MG63 (cell line): ENCODE measurements at places on chromosomes 1 and 21. TPM values are rescaled to one million over a fixed set of nuclear protein-coding genes. Genes with fewer than 3 reads are reported as not detected.
A peak's percentile ranks its signal among the peaks of the same experiment; 100 is the strongest.

The CRB1 gene
- total RNA-seq: 0.36 TPM in 1 of 2 replicates, not detected in the other

The CELA2A gene
- not detected in 2 replicates for total RNA-seq

The PGD gene
- total RNA-seq: 146 and 182 TPM in 2 replicates

The TCEA3 gene
- not detected in 2 replicates for total RNA-seq

The JMJD4 gene
- total RNA-seq: 40.2 and 63.4 TPM in 2 replicates

The CEPT1 gene
- total RNA-seq: 37.0 and 55.6 TPM in 2 replicates

The OLFML2B gene
- 0.20 TPM in 1 of 2 replicates, not detected in the other for total RNA-seq

The FAM167B gene
- 0.30 TPM in 1 of 2 replicates, not detected in the other for total RNA-seq

The CD101 gene
- 0.35 and 0.63 TPM in 2 replicates for total RNA-seq

The MAP10 gene
- total RNA-seq: 1.9 and 3.2 TPM in 2 replicates

The SPATA45 gene
- total RNA-seq: not detected in 2 replicates

The TRIM33 gene
- 16.9 and 43.4 TPM in 2 replicates for total RNA-seq

The FTCD gene
- not detected in 2 replicates for total RNA-seq

The SPRR2B gene
- total RNA-seq: not detected in 2 replicates

- DNase-seq: no peak
Observed at GRCh38 chr1:26739329-26739914, 43.6 kb downstream of the ARID1A start.

DNA sequence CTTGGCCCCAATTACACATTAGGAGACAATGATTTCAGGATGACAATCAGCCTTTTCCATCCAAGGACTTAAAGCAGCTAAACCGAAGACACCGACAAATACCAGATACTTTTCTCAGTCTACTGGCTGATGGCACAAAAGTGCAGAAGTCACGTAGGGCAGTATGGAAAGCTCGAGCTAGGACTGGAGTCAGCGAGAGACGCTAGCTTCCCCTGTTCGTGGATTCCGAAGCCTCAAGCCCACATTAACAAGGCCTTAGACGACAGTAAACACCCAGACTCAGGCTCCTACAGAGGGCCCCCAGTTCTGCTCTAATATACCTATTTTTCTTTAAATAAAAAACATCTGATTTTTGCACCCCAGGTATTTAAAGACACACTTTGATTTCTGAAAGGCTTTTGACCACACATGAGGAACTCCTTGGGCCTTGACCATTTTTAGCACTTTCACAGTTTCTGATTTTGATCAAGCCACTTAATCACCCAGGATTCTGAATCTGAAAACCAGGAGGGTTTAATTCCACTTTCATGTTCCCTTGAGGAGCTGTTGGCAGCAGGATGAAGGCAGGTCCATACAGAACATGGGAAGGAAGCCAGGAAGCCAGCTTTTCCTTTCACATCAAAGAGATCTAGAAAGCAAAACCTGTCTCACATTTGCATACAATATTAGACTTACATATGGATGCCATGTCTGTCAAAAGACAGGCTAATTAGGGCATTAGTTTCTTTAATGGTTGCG, 204.1 kb downstream of the GABPA start:
- no peak for DNase-seq

GRCh38 chr1:85806236-85806965, 98.2 kb upstream of the ZNHIT6 start:
- no peak for DNase-seq

- peak; percentile 86 for DNase-seq
Observed at GRCh38 chr21:32819694-32820093, 48.1 kb upstream of the PAXBP1 start.

DNA sequence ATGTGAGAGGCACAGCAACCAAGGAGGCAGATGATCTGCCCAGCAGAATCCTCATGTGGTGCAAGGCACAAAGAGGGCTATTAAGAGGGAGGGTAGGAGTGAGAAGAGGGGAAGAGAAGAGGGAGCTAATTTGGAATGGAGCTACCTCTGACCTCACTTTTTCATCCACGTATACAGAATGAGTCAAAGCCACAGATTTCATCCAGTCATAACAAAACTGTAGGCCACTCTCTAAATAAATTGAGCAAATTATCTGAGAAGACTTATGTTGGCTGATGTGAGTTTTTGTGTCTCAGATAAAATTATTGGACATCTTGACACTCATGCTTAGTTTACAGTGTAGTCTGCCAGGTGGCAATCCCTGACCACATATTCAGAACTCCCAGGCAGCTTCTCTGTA, 325.6 kb downstream of the TTLL7 start:
- DNase-seq: peak; percentile 50

- DNase-seq: no peak
Observed at GRCh38 chr1:199545780-199546179, 481.7 kb upstream of the NR5A2 start.

- no peak for DNase-seq
Observed at GRCh38 chr1:245807306-245807705, 652.5 kb downstream of the KIF26B start.

- DNase-seq: peak; percentile 84
Observed at GRCh38 chr1:241706967-241707366, 54.9 kb downstream of the WDR64 start.

GRCh38 chr1:45001011-45001481, 10.1 kb downstream of the HECTD3 start:
- DNase-seq: no peak

- DNase-seq: peak; percentile 50
Observed at GRCh38 chr1:155277902-155278688, 832 bp downstream of the HCN3 start.

DNA sequence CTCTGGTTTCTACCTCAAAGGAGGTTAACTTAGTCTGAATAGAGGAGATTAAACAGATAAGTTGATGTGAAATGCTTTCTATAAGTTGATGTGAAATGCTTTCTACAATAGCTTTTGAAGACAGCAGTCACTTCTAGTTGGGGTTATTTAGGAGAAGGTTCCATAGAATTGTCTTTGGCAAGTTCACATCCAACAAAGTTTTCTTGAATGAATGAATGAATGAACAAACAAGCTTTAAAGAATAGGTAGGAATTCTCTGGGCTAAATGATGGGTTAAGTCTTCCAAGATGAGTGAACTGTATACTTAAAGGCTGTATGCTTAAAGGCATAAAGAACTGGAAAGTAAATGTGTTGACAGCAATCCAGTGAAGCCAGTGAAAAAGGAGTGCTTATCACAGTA, 1.9 kb downstream of the CDC73 start:
- no peak for DNase-seq

DNA sequence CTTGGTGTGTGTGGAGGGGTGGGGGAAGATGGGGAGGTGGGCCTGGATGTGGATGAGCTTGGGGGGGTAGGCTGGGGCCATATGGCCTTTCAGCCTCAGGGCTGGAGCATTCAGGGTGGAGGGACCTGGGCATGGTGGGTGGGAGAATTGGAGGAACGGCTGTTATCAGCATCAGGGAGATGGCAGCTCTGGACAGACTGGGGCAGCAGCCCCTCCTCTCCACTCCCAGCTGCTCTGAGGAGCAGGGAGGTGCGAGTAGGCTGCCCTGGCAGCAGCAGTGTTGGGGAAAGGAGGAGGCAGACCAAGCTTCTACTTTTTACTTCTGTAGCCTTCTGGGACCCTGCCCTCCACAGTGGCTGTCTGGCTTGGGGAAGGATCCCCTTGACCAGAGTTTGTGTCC, 10.2 kb downstream of the PPFIA4 start:
- no peak for DNase-seq

- no peak for DNase-seq
Observed at GRCh38 chr1:156584813-156585212, 5.3 kb downstream of the TTC24 start.

- DNase-seq: no peak
Observed at GRCh38 chr1:236759252-236759859, 35.7 kb upstream of the MTR start.

GRCh38 chr1:213159376-213159775, 108.3 kb downstream of the RPS6KC1 start:
- DNase-seq: no peak

DNA sequence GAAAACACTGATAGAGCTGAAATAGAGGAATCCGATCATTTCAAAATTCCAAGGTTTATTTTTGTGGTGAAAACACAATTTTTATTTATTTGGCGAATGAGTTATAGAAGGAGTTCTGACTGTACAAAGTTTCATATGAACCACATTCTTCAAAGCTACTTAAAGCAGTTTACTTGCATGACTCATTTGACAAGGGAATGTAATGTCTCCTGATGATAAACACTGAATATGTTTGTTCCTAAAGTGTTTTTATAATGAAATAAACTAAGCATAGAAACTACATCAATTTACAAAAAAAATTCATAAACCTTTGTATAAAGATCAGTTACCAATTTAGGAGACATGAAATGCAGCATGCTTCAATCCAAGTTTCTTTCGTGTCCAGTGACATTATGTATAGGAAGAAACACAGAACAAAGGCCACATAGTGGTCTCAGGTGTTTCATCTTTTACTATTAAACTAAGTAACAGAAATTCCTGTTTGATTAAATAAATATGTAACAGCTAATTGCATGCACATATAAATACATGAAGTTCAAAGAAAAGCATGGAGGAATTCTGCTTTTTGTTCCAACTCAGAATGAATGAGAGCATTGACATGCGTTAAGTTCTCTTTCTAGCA, 2.5 kb downstream of the PRKACB start:
- no peak for DNase-seq

GRCh38 chr21:26715878-26716506, 129.2 kb downstream of the ADAMTS1 start:
- DNase-seq: peak; percentile 7

DNA sequence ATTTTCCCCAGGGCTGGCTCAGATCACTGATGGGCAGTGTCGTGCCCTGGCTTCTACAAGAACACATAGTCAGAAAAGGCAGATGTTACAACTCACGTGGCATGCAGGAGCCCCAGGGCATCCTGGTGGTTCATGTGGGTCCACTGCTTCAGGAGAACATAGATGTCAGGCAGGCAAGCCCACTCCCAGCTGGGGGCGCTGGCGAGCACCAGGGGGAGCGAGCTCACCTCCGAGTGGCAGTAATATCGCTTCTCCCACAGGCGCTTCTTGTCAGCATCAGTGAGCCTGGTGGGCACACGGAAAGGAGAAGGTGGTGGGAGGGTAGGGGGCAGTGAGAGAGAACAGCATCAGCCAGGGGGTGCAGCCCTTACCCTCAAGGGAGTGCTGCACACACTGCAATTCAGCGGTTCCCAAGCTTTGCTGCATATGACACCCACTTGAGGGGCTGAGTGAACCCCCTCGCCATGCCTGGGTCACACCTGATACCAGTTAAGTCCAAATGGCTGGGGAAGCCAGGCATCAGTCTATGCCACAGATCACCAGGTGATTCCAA, 34.3 kb upstream of the PPP1R15B start:
- peak; percentile 39 for DNase-seq

DNA sequence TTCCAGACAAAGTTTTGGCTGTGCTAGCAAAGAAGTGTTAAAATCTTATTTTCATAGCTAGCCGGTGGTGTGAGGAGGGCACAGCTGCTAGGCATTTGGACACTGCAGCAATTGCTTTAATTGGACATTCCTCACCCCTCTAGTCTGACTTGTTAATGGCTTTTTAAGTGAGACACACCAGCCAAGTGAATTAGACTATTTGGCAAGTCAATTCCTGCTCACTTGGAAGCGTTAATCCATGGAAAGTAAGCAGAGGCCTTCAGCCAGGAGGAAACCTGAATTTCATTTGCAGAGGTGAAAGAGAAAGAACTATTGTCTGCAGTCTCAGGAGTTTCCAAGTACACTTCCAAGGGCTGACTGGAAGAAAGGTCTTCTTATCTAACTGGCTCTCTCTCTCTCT, 175.7 kb downstream of the ST6GALNAC3 start:
- DNase-seq: no peak

- DNase-seq: no peak
Observed at GRCh38 chr1:205792961-205793673, 17.8 kb upstream of the RAB29 start.

DNA sequence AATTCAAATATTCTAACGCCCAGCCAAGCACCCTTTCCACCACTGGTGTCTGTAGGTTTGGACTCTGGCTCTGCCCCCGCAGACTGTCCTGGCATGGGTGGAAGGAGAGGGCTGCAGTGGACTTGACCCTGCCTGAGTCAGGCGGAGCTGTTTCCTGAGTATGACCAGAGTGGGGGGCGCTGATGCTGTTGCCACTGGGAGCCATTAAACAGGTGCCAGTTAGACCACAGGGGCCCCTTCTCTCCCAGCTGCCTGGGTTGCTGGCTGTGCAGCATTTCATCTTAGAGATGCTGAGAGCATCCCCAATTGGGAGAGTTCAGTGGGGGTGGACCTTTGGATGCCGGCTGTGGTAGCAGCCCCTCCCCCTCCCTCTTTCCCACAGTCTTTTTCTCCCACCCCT, 539.5 kb downstream of the MATN1 start:
- DNase-seq: no peak

DNA sequence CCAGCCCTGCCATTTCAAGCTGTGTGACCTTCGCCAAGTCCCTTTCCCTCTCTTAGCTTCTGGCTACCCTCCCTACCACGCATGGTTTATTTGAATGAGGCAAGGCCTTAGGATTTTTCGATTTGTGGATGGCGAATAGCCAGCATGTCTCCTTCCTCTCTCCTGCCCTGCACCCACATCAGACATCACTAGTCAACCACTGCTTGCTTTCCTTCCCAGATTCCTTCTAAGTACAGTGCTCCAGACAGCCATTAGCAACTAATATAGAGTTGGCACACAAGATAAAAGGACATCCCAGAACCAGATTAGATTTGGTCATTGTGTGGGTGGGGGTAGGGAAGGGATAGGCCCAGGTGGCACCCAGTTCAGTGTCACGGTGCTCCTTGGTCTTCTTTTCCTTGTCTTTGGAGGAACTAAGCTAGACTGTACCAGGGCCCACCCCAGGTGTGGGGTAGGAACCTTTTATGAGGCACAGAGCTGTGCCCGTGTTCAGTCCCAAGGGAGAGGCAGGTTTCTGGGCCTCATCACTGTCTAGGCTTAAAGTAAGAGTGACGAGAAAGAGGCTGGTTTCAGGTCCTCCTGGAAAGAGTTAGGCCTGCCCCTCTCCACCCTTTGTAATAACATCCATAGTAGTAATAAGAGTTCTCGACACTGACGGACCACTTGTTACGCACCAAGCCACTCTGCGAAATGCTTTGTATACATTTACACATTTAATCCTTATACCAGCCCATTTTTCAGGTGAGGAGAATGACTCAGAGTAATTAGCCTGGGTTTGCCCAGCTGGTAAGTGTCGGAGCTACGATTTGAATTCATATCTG, 8.6 kb downstream of the ALPL start:
- no peak for DNase-seq

- peak; percentile 84 for DNase-seq
Observed at GRCh38 chr1:225845571-225846259, 35.8 kb downstream of the EPHX1 start.

GRCh38 chr1:95517506-95517905, 283.5 kb downstream of the RWDD3 start:
- DNase-seq: no peak
